Urinary bladder (tissue), 4 donors: ENCODE measurements at places on chromosomes 7 and 10. TPM values are rescaled to one million over a fixed set of nuclear protein-coding genes. Genes with fewer than 3 reads are reported as not detected.

GPRIN2 gene
- polyA plus RNA-seq = 0.27 TPM

LIPN gene
- 0.06 TPM for polyA plus RNA-seq

GRCh38 chr10:98414932-98415730 is at the start of gene PYROXD2:
Gene PYROXD2, minus strand, starts transcription at chr10:98415182. Its CDS starts 47 bp downstream, at chr10:98415135.
- DNase-seq = peak; percentile 79

GRCh38 chr10:101141616-101142532 is 10.8 kb downstream of the TLX1 start:
- DNase-seq = peak; percentile 50
